ENCODE measurements at places on chromosomes 4 and X. TPM values are rescaled to one million over a fixed set of nuclear protein-coding genes. Genes with fewer than 3 reads are reported as not detected.

PRPS1 gene
- 29.2 TPM for total RNA-seq

LANCL3 gene
- total RNA-seq, result 0.84 TPM

GRCh38 chr4:38177035-38177546 is 216.9 kb downstream of the PTTG2 start:
- DNase-seq, result peak; percentile 68

RNF150 gene
- total RNA-seq, result 18.4 TPM

VGLL1 gene
- total RNA-seq, result not detected

TIMM17B gene
- total RNA-seq, result 26.2 TPM

DNA sequence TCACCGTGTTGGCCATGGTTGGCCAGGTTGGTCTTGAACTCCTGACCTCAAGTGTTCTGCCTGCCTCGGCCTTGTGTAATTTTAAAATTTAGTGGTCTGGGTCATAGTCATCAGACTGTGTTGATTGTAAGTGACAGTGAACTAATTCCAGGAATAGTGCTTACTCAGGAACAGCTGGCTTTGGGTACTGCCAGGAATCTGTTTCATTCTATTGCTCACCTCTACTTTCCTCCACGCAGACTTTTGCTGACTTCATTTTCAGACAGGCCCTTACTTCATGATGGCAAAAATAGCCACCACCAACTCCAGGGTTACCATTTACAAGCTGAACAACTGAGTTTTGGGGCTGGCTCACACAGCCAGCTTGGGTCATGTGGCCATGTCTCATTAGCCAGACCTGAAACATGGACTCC is 54.6 kb downstream of the FNIP2 start:
- no peak for DNase-seq

DNA sequence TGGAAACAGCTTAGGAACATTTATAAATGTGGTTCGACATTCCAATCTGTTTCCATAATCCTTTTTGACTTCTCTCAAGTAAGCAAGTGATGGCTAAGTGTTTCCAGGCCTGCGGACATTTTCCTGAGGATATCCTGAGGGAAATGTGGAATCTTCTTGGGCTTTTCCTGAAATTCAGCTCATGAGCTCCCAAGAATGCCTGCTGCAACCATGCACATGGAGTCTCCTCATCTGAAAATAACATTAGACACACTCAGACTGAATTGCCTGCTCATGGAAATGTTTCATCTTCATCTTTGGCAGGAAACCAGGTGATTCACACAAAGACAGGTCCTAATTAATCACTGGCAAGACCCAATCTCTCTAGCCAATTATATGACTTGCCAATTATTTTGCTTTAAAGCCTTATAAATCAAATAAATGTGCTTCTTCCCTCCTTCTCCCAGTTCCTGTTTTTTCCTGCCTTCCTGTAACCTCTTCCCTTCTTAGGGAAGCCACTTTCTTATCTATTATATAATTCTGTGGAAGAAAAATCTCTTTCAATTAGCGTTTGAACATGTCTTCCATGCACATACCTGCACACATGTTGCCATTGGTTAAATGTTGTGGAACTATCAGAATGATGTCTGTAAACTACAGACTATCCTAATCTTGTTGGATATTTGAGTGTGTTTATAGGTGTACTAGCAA is 104.6 kb upstream of the MXRA5 start:
- no peak for DNase-seq

TGIF2LX gene
- not detected for total RNA-seq

DNA sequence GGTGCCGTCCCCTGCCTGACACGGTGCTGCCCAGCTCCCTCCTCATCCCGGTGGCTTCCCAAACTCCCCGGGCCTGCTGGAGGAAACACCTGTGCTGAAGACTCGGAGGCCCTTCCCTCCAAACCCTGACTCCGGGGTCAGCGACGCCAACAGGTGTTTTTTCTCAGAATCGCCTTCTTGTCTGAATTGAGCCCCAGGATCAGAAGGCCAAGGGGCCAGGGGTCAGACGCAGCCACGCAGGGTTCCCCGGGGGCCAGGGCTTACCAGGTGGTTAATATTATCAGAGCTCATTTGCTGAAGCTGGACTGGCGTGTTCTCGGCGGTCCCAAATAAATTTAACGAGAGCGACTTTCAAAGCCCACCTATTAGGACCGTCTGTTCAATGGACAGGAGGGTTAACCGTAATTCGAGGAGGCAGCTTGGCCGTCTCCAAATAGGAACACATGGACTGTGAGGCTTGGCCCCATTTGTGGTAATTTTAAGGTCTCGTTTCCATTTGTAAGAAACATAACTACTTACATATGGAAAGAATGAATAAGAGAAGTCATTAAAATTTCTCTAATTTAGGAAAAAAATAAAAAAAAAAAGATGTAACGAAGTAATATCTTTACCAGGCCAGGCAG is 239.3 kb downstream of the CRLF2 start:
- DNase-seq, result no peak

- DNase-seq, result no peak
These were observed 11.3 kb downstream of the SLC38A5 start for GRCh38 chrX:48458711-48459110.

RNF212 gene
- 1.3 TPM for total RNA-seq

PLS3 gene
- total RNA-seq, result 708 TPM

PWWP3B gene
- not detected for total RNA-seq

GRCh38 chr4:86561256-86561655 is 32.9 kb upstream of the PTPN13 start:
- DNase-seq, result no peak

DNA sequence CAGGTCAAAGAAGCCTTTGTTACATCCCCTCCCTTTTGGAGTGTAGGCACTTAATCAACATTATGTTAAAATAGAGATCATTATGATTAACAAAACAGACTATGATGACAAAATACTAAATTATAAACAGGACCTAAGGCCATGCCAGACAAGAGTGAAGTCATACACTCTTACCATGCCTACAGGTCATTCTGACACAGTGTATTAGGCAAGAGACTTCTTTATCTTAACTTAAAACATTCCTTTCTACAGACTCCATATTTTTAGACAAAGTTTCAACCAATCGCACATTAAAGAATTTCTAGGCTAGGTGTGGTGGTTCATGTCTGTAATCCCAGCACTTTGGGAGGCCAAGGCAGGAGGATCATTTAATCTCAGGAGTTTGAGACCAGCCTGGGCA is 128.6 kb upstream of the SLC34A2 start:
- no peak for DNase-seq

- DNase-seq, result no peak
These were observed 18.0 kb downstream of the ETDC start for GRCh38 chrX:135327299-135327698.

HEPH gene
- 67.8 TPM for total RNA-seq

RRAGB gene
- 26.2 TPM for total RNA-seq

ASB9 gene
- total RNA-seq, result 2.9 TPM

- DNase-seq, result no peak
These were observed 376.7 kb upstream of the MAOA start for GRCh38 chrX:43279341-43279808.

DNA sequence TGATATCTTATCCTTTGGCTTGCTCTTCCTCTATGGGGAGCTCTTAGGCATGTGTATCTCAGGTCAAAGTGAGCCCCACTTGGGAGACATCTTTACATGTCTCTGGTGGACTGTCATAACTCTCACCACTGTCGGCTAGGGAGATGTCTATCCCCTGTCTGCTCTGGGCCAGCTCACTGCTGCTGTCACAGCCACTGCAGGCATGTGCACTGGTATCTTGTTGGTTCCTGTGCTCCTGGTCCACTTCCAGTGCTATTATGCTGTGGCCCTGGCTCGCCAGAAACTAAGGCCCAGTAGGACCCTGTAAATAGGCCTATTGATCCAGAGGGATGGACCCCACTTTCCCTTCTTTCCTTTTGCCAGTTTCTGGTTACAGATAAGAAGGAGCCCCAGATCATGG is 56.6 kb upstream of the LAS1L start:
- DNase-seq, result no peak

GRCh38 chr4:182644683-182645050 is 272.5 kb downstream of the DCTD start:
- DNase-seq, result no peak

GRCh38 chr4:183329954-183330742 is 7.9 kb upstream of the CLDN24 start:
- no peak for DNase-seq

- DNase-seq, result no peak
These were observed 193.0 kb upstream of the LCORL start for GRCh38 chr4:18214411-18215055.

MSX1 gene
- 14.5 TPM for total RNA-seq

ANKRD50 gene
- 27.4 TPM for total RNA-seq

DNA sequence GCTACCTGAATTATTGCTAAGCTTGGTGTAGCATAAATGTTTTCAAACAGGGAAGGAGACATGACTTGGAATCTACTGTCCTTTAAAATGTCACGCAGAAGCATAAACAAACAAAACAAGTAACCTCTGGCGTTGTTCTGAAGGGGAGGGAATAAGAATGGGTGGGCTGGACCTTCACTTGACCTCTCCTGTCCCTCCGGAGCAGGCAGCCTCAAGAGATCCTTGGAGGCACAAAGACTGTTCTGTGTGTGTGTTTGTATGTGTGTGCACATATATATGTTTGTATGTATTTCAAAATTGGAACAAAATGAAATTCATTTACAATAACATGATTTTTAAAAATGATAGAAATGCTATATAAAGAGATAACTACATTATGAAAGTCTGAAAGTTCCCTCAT is 91.3 kb upstream of the DCLK2 start:
- DNase-seq, result no peak

DNA sequence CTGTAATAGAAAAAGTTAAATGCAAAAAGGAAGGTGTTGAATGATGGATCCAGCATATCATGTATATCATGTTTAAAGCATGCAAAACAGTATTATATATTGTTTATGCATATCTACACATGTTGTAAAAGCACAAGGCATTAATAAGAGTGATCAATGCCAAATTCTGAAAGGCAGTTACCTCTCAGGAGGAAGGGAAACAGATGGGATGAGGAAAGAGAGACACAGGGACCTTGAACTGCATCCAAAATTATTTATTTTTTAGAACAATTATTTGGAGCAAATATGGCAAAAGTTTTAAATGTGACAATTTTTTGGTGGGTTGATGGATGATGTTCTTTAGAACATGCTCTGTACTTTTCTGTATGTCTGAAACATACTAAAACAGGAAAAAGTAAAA is 193.4 kb downstream of the CLCN4 start:
- no peak for DNase-seq

DNA sequence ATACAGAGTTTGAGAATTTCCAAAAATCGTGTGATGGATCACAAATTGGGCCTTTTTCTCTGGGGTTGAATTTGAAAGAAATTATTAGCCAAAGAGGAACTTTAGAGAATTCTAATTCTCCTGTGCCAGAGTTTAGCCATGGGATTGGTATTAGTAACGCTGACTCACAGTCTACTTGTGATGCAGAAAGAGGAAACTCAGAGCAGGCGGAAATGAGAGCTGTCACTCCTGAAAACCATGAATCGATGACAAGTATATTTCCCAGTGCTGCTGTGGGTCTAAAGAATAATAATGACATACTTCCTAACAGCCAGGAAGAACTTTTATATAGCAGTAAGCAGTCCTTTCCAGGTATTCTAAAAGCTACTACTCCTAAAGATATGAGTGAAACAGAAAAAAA is 64.9 kb downstream of the N4BP2 start:
- DNase-seq, result no peak

DNA sequence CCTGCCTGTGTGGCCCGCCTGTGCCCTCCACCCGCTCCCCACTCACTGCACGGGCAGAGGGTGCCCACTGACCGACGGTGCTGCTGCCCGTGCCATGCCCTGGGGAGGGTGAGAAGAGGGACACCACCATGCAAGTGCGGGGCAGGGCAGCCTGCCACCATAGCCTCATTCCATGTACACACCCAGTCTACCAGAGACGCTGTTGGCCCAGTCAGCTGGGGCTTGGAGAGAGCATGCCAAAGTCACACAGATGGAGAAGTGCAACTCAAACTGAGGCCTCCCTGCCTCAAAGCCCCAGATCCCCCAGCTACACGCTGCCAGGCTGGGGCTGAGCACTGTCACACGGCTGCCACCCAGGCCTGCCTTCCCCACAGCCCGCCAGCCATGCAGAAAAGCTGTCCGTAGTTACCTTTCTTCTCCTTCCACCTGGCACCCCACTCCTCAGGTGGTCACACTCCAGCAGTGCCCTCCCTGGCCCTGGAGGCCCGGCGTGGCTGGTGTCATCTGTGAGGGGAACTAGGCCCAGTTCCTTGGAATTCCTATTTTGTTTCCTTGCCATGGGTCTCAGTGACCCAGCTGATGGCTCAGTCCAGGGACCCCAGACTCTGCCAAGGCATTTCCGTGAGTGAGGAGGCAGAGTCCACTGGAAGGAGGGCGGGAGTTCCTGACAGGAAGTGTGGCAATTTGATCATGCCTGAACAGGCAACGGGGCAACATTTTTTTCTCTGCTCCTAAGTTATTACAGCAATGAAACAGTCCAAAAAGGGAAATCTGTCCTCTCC is at the start of gene SLC2A9:
TSS of gene SLC2A9 (minus strand) at position 627 of the 782 bp plus-strand sequence. CDS start at position 559, 68 bp downstream.
- DNase-seq, result peak; percentile 75

DNA sequence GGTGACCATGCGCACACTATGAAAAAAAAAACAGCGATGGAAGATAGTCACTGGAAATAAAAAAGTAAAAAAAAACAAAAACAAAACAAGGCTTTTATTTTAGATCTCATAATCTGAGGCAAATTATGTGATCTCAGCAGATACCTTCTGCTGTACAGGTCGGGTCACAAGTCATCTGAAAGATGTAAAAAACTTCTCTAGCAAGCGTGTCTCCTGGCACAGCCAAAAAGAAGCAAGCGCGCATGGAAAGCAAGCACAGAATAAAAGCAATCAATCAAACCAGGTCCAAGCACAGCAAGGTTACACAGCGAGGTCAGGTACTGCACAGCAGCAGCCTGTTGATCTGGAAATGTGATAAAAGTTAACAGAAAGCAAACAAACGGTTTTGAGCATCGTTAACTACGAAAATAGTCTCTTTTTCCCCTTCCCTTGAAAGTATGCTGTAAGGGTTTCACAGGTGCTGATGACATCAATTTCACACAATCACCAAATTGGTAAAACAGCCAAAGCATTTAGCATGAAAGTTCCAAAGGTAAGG is 79.3 kb upstream of the MTNR1A start:
- no peak for DNase-seq

ARMCX4 gene
- total RNA-seq, result 28.6 TPM

GRCh38 chr4:157768419-157768818 is 404.4 kb downstream of the GASK1B start:
- DNase-seq, result no peak

- DNase-seq, result no peak
These were observed 264.4 kb upstream of the ITM2A start for GRCh38 chrX:79631526-79631925.

GRCh38 chrX:124641737-124642491 is 295.6 kb downstream of the SH2D1A start:
- DNase-seq, result no peak

HSFX1 gene
- 2.2 TPM for total RNA-seq

GRCh38 chrX:49237060-49237459 is 1.8 kb downstream of the CCDC22 start:
- DNase-seq, result peak; percentile 55

MORC4 gene
- total RNA-seq, result 16.7 TPM

DNA sequence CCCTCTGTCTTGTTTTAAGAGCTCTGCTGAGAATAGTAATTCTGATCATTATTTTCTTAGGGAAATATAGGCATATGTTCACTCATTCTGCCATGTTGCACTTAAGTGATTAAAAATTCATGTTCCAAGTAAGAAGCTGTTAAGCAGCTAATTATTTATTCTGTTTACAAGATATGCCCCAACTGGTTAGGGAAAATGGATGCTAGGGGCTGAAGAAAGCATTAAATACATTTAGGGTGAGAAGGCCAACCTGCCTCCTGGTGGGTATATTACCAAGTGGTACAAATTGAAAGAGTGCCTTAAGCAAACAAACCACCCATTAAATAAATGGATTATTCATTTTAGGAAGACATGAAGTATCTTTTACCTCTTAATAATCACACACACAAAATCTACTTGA is 392.6 kb upstream of the EPHA5 start:
- DNase-seq, result no peak
